ENCODE measurements at places on chromosomes 6 and 20. TPM values are rescaled to one million over a fixed set of nuclear protein-coding genes. Genes with fewer than 3 reads are reported as not detected.

- no peak for DNase-seq
Observed at GRCh38 chr6:154501578-154501868, 9.0 kb downstream of the CNKSR3 start.

GRCh38 chr6:62371453-62372210, 85.6 kb upstream of the KHDRBS2 start:
- DNase-seq = no peak

GRCh38 chr20:63152322-63153253, 63.3 kb downstream of the YTHDF1 start:
- no peak for DNase-seq

- no peak for DNase-seq
Observed at GRCh38 chr20:62760471-62760855, 35.8 kb upstream of the MRGBP start.

GRCh38 chr6:49202924-49203536, 260.0 kb downstream of the MMUT start:
- DNase-seq = peak; percentile 16

- DNase-seq = no peak
Observed at GRCh38 chr20:889932-890463, 26.1 kb downstream of the ANGPT4 start.

DNA sequence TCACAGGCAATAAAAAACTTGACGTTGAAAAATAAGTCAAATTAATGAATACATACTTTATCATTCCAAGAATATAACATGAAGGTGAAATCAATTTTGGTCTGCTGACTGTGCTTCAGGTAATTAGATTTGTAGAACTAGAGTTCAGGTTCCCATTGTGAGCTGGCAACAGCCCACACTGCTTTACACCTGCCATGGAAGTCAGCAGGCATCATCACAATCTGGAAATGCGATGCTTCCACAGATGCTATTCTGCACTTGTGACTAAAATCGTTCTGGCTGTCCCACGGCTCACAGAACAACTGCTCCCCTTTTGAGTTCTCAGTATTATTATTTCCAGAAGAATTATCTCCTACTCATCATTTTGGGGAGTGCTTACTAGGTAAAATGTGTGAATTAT, 62.6 kb upstream of the THEMIS start:
- no peak for DNase-seq

DNA sequence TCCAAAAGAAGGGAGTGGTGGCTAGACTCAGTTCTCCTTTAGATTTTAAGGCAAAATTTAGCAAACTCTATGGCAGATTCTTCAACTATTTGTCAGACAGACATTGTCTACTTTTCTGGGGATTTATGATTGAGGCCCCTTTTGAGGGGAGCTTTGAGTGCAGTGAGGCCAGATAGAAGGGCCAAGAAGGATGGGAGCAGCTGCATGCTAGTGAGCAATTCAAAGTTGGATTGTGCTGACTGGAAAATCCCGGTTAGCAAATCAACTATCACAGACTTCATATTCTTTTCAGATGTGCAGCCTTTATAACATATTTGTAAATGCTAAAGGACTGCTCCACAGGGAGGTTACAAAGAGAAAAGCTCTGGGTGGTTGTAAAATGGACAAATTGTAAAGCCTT, 35.0 kb upstream of the ESR1 start:
- DNase-seq = no peak

Gene DZANK1
- 1.8 TPM for total RNA-seq

DNA sequence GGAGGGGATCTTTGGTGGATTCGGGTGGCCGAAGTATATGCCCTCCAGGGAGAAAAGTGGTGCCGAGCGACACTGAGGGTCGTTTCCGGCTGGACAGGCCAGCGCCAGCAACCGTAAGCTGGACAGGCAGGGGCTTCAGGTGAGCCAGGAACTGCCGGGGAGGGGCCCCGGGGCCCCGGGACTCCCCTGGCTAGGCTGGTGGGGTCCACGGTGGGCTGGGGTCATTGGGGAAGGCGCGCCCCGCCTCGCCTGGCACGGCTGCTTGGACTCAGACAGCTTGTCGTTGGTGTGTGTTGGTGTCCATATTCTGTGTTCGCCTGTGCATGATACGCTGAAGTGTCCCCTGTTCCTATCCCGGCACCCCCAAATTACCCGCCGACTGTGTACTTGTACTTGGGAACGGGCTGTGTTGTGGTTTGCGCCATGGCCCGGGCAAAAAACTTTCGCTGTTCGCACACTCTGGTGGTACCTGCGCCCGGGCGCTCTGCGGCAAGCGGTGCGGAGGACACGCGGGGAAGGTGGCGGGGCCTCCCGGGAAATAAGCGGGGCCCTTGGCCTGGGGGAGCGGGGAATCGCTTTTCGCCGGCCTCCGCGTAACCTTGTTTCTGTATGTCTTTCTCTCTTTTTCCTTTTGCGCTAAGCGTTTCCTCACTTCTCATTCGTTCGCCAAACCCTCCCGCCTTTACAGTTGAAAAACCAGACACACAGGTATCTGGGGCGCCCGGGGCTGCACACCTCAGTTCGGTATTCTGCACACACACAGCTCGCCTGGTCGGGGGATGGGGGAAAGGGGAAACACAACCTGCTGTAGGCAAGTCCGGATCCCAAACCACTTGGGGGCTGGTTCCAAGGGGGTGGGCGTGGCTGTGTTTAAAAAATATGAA, 3.2 kb downstream of the GNAS start:
- peak; percentile 52 for DNase-seq

GRCh38 chr6:118679327-118679901, 28.0 kb upstream of the CEP85L start:
- DNase-seq = no peak

DNA sequence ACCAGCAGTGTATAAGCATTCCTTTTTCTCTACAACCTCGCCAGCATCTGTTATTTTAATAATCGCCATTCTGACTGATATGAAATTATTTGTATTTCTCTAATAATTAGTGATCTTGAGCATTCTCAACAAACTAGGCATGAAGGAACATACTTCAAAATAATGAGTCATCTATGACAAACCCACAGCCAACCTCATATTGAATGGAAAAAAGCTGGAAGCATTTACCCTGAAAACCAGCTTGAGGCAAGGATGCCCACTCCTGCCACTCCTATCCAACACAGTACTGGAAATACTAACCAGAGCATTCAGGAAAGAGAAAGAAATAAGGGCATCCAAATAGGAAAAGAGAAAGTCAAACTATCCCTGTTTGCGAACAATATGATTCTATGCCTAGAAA, 390.6 kb upstream of the ID4 start:
- DNase-seq = no peak

Gene TRAPPC3L
- total RNA-seq = 0.07 TPM

DNA sequence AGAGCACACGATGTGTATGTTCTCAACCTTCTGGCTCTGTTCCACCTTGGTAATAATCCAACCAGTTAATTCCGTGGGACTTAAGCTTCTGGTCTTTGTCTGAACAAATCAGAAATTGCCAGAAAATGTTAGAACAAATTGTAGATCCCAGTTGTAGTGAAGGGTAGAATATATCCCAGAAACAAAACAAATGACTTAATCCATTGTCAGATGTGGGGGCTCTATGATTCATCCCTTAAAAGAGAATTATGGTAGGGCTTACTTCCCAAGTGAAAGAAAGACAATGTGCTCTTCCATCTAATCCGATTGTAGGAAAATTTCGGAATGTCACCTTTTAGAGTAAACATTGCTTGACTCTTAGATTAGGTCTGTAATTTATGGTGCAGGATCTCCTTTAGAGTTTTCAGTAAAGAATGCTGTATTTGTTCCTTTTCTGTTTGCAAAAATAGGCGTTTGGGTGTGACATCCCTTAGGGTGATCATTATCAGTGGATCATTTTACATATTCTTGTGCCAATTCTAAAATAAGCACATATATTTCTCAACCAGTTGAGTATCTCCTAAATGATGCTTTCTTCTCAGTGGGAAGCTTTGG, 234.5 kb upstream of the ZNF217 start:
- DNase-seq = peak; percentile 94

Gene LRRC1
- 23.6 TPM for total RNA-seq

- peak; percentile 44 for DNase-seq
Observed at GRCh38 chr20:7736336-7736735, 203.9 kb downstream of the HAO1 start.

Gene DNAH8
- under 0.01 TPM for total RNA-seq

Gene OR2B6
- not detected for total RNA-seq

DNA sequence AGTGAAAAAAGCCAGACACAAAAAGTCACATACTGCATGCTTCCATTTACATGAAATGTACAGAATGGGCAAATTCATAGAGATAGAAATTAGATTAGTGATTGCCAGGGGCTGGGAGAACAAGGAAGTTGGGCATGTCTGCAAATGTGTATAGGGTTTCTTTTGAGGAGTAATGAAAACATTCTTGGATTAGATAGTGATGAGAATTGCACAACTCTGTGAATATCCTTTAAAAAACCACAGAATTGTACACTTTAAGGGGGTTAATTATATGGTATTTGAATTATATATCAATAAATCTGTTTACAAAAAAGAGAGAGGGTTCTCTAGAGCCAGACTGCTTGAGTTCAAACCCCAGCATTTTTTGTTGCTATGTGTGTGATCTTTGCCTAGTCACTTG, 188.1 kb downstream of the CDC5L start:
- no peak for DNase-seq

GRCh38 chr6:72621291-72622093, at the start of gene KCNQ5:
Gene KCNQ5 (plus strand): TSS chr6:72622064.
- no peak for DNase-seq

Gene CTSZ
- total RNA-seq = 123 TPM

DNA sequence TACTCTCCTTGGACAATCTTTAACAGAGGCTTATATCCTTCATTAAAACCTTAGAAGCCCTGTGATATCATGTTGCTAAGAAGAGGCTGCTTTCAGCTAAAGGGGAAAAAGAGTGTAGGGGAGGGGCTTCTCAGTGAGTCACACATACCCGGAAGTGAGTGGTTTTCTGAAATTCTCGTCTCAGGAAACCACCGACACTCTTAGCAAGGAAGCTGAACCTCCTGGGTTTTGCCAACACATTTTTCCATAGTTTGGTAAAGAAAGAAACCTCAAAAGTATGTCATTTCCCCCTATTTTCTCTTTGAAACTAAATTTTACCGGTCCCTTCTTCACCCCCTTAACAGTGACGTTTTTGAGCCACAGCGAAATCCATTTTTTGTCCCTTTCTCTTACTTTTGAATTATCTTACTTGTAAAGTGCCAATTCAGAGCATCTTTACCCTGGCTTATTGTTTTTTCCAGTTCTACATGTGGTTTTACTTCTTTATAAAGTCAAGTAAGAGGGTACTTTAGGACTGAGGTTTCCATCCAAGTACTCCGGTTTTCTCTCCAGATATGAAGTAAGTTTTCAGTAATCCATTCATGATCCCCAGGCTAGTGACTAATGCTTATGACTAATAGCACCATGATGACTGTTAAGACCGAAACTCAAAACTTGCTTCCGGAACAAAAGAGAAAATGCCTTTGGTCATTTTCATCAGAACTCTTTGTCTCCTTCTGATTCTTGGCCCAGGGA, 219.3 kb downstream of the ARHGAP18 start:
- peak; percentile 97 for DNase-seq

DNA sequence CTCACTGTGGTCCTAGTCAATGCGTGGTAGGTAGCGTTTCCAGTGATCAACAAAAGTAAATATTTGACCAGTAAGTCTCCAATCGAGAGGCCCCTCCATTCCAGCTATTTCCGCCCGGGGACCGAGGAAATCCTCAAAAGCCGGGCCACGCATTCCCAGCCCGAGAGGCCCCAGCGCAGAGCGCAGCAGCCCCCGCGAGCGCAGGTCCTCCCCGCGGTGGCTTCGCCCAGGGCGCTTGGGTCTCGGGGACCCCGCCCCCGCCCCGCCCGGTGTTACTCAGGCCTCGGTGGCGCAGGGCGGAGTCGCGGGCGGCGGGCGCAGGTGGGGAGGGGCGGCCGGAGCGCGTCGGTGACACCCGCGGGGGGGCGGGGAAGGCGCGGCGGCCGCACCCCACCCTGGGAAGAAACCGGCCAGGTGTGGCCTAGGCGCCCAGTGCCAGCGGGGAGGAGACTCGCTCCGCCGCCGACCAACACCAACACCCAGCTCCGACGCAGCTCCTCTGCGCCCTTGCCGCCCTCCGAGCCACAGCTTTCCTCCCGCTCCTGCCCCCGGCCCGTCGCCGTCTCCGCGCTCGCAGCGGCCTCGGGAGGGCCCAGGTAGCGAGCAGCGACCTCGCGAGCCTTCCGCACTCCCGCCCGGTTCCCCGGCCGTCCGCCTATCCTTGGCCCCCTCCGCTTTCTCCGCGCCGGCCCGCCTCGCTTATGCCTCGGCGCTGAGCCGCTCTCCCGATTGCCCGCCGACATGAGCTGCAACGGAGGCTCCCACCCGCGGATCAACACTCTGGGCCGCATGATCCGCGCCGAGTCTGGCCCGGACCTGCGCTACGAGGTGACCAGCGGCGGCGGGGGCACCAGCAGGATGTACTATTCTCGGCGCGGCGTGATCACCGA, at the start of gene DSP:
Gene DSP (plus strand): TSS at position 497 of the 890 bp plus-strand sequence. CDS start 245 bp downstream, at position 742.
- no peak for DNase-seq

DNA sequence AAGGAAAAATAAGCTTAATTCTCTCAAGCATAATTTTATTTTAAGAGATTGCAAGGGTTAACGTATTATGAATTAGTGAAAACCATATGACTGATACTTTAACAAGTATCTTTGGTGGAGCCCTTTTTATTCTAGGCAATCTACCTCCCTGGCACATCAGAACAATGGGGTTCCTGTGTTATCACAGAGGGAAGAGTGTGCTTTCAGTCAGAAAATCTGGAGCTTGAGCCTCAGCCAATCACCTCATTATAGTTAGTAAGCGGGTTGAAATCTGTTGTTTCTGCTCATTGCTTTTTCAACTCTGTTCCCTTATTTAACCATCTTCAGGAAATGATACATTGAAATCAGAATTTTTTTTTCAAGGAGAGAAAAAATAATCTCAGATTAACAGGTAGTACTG, 391 bp downstream of the ADGRF1 start:
- peak; percentile 36 for DNase-seq
